ENCODE measurements at places on chromosomes 2 and 18. TPM values are rescaled to one million over a fixed set of nuclear protein-coding genes. Genes with fewer than 3 reads are reported as not detected.

Gene CXCR1
- not detected for total RNA-seq

Gene COL5A2
- 253 TPM for total RNA-seq

Gene INHBB
- total RNA-seq, result not detected

Gene ICA1L
- 4.6 TPM for total RNA-seq

Gene SGPP2
- not detected for total RNA-seq

Gene CIB4
- not detected for total RNA-seq

Gene KCMF1
- 61.8 TPM for total RNA-seq

Measured in fibroblast of lung (primary cell).